HCT116 (cell line): ENCODE measurements at places on chromosomes 6 and 20. TPM values are rescaled to one million over a fixed set of nuclear protein-coding genes. Genes with fewer than 3 reads are reported as not detected.

KCNB1 gene
- 0.79 TPM for total RNA-seq

MYLK2 gene
- 0.34 TPM for total RNA-seq

BEND6 gene
- 4.0 TPM for total RNA-seq

KIAA1586 gene
- 12.7 TPM for total RNA-seq

NOX3 gene
- not detected for total RNA-seq

CYP21A2 gene
- 1.4 TPM for total RNA-seq

PROCR gene
- 52.0 TPM for total RNA-seq

MUC22 gene
- total RNA-seq: not detected

SOX18 gene
- 3.3 TPM for total RNA-seq

DEFB119 gene
- total RNA-seq: not detected

SLC35D3 gene
- not detected for total RNA-seq

NRSN2 gene
- total RNA-seq: 1.9 TPM
